CD4-positive, alpha-beta T cell treated with Interleukin-17A for 1 hour (primary cell): ENCODE measurements at places on chromosomes 1 and 21.

GRCh38 chr1:60564916-60565750, 491.6 kb upstream of the C1orf87 start:
- DNase-seq = no peak

GRCh38 chr1:147717706-147718097, 42.7 kb downstream of the GJA5 start:
- DNase-seq = no peak

GRCh38 chr1:94531664-94532063, 9.9 kb downstream of the F3 start:
- no peak for DNase-seq

DNA sequence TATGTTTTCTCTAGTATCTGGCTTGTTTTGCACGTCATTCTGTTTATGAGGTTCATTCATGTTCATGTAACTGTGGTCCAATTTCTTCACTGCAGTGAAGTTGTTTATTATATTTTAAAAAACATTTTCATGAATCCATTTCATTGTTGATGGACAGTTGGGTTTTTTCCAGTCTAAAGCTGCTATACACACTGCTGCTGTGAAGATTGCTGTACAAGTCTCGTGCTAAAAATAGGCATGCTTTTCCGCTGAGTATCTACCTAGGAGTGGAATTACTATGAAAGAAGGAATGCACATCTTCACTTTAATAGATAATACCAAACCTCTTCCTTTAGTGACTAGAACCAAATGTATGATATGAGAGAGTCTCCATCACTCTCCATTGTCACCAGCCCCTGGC, 49.0 kb upstream of the ETS2 start:
- DNase-seq = no peak

GRCh38 chr1:87106867-87107266, 192.4 kb downstream of the HS2ST1 start:
- DNase-seq = no peak

DNA sequence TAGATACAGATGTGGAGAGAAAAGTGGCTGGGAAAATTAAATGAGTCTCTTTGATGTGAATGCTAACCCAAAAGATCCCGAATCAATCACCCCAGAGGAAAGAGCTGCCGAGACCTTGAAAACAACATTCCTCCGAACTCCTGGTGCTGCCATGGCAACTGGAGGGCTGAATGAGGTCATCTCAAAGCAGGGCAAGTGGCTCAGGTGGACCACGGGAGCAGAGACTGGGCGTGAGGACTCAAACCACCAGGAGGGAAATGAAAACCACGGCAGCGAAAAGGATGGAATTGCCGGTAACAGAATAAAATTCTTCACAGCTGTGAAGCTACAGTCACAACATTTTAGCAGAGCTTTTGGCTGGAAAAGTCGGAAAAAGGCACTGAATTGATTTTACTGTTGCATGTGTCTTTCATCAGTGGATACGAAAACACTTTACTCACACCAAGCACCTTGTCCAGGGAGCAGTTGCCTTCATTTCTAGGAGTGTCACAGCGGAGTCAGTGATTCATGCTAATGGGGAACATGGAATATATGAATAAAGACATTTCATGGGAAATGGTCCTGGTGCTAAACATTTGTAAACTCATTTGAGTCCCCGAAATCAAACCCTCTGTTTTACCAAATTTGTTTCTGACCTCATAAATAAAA, 23.2 kb upstream of the BECN2 start:
- DNase-seq = no peak

DNA sequence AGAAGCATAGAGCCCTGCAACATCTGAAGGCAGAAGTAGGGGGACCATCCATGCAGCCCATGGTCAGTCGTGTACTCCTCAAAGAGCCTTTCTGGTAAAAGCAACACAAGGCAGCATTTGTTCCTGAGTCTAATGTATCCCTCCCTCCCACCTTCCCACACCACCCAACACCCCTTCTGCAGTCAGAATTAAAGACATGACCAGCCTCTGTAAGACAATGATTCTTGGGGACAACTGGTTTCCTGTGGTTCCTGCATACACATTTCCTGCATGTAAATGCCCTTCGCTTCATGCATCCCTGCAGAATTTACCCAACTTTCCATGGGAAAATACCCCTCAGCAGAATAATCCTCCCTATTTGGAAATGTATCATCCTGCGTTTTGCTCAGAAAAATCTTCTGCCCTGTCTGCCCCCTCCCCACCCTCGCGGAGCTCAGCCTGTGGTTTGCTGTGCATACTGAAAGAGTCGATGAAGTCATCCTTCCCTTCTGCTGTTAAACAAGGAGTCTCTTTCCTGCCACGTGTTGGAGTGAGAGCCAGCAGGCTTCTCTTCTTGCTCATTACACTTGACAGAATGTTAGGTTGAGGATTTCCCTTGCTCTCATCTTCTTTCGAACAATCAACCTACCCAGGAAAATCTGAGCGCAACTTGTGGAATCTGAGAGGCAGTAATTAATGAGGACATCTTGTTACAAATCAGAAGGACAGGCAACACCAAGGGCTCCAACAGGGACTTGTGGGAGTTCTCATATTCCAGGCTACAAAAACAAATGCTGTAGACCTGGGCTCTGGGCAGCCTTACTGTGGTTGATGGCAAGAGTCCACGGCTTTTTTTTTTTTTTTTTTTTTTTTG, 4.7 kb downstream of the TNN start:
- DNase-seq = no peak

DNA sequence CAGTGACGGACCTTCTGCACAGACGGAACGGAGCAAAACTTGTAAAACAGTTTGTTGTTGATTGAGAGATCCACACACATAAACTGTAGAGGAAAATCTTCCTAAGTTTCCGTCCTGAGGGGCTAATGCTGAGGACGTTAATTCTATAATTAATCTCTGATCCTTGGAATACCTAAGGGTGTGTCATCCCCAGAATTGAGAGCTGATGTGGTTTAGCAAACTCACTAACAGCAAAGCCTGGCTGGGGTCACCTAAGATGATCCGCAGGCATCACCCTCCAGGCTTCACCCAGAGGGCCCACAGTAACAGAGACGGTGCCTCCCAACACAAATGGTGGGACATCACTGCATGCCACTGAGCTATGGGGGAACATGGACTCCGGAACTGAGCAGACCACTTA, 97.5 kb downstream of the SMYD2 start:
- DNase-seq = no peak

DNA sequence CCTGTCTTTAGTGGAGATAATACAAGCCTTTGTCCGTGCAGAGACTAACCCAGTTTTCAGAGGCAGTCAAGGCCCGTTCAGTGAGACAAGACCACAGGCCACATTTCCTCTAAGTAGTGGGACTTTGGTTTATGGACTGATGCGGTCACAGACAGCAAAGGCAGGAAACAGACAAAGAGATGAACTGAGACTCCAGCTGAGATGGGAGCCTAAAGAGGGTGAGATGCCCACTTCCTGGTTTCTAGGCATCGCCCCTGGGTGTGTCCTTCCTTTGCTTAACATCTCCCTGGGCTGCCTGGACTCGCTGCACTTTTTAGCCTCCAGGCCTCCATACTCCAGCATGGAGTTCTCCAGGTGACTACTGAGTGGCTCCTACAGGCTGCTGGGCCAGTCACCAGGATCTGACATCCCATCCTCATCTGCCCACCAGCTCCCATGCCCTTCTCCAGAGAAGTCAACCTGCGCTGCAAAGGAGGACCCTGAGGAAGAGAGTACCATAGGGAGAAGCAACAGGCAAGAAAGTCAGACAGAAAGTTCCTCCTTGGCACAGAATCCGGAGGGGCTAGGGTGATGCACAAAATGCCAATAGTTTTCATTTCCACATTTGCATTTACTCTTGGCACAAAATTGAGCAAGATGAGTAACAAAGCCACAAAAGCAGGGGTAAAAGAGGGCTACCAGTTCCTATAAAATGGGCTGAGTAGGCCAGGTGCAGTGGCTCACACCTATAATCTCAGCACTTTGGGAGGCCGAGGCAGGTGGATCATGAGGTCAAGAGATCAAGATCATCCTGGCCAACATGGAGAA, 15.1 kb downstream of the THEMIS2 start:
- peak; percentile 78 for DNase-seq

- peak; percentile 84 for DNase-seq
These were observed 17.6 kb downstream of the ATP8B2 start for GRCh38 chr1:154342836-154343472.

GRCh38 chr1:110872745-110873720, at the start of gene CD53:
TSS of gene CD53 (plus strand) at chr1:110873148. CDS start at chr1:110891409, 18,261 bp downstream.
- peak; percentile 88 for DNase-seq

DNA sequence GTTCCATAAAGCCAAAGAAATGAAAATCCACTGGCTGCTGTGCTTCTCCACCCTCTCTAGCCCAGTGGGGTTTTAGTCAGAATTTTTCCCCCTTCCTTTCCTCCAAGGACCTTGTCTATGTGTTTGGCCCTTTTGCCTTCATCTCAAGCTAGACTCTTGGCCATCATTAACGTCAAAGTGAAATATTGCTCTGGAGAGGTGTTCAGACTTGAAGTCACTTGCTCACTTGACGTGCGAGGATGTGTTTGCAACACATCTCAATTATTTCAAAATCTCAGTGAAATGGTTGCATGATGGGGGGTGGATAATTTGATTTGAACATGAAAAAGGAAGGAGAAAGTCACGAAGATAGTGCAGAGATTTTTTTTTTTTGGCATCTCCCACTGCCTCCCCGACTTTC, 13.6 kb downstream of the EVA1C start:
- DNase-seq = no peak

DNA sequence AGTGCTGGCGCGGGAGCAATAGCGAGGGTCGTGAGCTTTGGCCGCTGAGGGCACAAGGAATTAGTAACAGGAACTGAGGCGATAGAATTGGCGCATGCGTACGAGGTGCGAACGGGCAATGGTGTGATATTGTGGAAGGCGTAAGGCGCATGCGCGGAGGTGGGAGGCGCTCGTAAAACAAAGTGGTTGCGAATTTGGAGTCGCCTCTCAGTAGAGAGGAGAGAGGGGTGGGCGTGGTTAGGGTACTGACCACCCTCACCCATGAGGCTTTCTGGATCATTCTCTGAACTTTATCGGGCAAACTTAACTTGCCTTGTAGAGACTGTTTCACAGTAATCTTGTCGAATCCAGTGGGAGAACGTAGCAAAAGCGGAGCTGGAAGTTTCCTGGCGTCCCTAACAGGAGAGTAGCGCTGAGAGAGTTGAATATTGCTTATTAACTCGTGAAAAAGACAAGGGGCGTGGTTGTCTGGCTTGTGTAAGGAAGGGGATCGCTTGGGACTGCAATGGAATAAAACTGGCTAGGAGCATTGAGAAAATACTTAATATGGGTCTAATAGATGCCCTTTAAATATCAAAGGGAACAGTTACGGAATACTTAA, 427 bp downstream of the CKS1B start:
- DNase-seq = peak; percentile 96

- no peak for DNase-seq
These were observed 47.0 kb upstream of the RAP1GAP start for GRCh38 chr1:21716169-21716568.

DNA sequence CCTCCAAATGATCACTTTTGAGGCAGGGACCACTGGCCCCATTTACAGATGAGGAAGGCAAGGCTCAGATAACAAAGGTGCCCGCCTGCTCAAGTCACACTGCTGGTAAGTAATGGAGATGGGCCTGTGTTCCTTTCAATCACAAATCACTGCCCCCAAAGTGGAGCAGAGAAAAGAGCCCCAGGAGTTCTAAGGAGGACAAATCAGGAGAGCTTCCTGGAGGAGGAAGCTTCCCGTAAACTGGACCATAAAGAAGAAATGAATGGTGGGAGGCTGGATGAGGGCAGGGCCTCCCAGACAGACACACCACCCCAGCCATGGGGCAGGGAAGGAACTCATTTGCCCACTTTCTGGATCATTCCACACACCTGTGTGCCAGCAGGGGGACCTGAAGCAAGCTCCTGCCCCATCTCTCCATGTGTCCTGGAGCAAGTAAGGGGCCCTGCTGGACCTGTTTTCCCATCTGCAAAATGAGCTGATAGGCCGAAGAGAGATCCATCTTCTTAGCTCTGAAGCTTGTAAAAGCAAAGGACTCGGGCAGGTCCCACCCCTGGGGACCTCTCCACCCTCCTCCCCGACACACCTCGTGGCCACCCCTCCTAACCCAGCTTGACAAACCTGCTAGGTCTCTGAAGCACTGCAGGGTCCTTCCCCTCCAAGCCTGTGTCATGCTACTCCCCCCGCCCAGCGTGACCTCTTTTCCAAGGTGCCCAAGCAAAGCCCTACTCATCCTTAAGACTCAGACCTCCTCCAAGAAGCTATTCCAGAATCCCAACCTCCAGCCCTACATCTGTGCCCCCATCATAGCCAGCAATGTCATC, 5.5 kb downstream of the LAPTM5 start:
- DNase-seq = no peak

GRCh38 chr1:83796409-83796808, 202.5 kb downstream of the TTLL7 start:
- DNase-seq = no peak
